IMR-90 (cell line): ENCODE measurements at places on chromosomes 12 and 14. TPM values are rescaled to one million over a fixed set of nuclear protein-coding genes. Genes with fewer than 3 reads are reported as not detected.

Gene B3GNT4
- under 0.01 and 0.18 TPM in 2 replicates for total RNA-seq

Gene SSPN
- 5.6 and 7.8 TPM in 2 replicates for total RNA-seq

Gene PSMA6
- total RNA-seq, result 435 and 530 TPM in 2 replicates

Gene CDH24
- total RNA-seq, result 3.6 and 3.9 TPM in 2 replicates

Gene OAS2
- under 0.01 TPM in 1 of 2 replicates, not detected in the other for total RNA-seq

Gene COX6A1
- 339 and 396 TPM in 2 replicates for total RNA-seq

Gene ANKLE2
- 63.4 and 66.4 TPM in 2 replicates for total RNA-seq

Gene TMBIM4
- 59.3 and 89.7 TPM in 2 replicates for total RNA-seq

Gene AQP2
- total RNA-seq, result not detected in 2 replicates

Gene PPM1H
- 0.18 and 0.28 TPM in 2 replicates for total RNA-seq

Gene OTOGL
- total RNA-seq, result 0.18 and 0.28 TPM in 2 replicates

Gene TNFAIP2
- total RNA-seq, result 5.0 and 6.3 TPM in 2 replicates

Gene DBX2
- not detected in 2 replicates for total RNA-seq

Gene CCDC198
- total RNA-seq, result not detected in 2 replicates

Gene PPP4R4
- 0.36 and 0.56 TPM in 2 replicates for total RNA-seq

Gene R3HDM2
- 6.1 and 7.5 TPM in 2 replicates for total RNA-seq

Gene MFAP5
- total RNA-seq, result 0.56 and 0.90 TPM in 2 replicates

Gene RERG
- not detected in 2 replicates for total RNA-seq

Gene CLEC4E
- not detected in 2 replicates for total RNA-seq

Gene VRTN
- total RNA-seq, result not detected in 2 replicates

Gene CELA1
- not detected in 2 replicates for total RNA-seq

Gene C12orf42
- not detected in 2 replicates for total RNA-seq
